Activated CD8-positive, alpha-beta T cell treated with anti-CD3 and anti-CD28 coated beads for 36 hours (primary cell): ENCODE measurements at places on chromosomes 7 and 10. TPM values are rescaled to one million over a fixed set of nuclear protein-coding genes. Genes with fewer than 3 reads are reported as not detected.

The FAM25C gene
- not detected for total RNA-seq

DNA sequence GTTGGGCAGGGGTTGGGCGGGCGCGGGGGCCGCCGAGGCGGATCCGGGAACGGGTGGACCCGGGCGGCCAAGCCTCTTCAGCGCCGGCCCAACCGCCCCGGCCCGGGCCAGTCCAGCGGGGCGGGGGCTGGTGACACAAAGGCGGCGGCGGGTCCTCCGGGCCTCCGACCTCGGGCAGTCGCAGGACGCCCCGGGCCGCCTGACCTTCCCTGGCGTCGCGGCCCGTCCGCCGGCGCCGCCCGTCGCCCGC, 54.2 kb downstream of the METTL2B start:
- peak overlapping the region; percentile 93 for H3K4me3 ChIP-seq
- no peak for DNase-seq
- no peak overlapping the region for H3K27ac ChIP-seq
- H3K4me1 ChIP-seq = peaks cover 30% of the 10 kb centered on the region
- peaks cover 20% of the 10 kb centered on the region for H3K36me3 ChIP-seq
- H3K27me3 ChIP-seq = no peaks in the 10 kb centered on the region

DNA sequence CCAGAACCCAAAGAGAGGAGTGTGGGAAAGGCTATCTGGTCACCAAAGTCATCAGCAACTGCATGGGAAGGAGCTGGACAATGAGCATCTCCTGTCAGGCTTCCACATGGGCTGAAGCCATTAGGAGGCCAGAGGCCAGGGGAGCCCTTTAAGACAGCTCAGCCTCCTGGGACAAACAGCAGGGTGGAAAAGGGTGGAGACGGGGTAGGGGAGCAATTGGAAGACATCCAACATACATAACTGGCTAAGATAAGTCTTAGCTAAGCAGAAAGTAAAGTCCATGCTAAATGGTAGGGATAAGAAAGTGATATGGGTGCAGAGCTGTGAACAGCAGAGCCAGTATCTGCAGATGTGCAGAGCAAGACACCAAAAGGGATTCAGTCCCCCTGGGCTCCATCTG, 1.5 kb upstream of the OAT start:
- H3K4me1 ChIP-seq = peaks cover 16% of the 10 kb centered on the region
- no peak overlapping the region for H3K27ac ChIP-seq

DNA sequence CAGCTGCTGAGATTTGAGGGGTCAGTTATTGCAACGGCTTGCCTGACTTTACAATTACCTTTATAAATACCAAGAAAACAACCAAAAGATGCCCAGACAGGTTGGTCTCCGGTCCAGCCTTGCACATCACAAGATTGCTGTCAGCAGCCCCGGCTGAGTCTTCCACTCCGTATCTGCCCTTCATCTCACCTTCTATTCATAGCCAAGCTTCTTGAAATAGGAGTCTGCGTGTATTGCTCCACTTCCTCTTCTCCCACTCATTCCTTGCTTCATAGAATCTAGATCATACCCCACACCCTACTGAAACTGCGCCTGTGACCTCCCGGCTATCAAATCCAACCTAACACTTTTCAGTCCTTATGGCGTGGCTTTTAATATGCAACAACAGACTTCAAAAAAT, 31.1 kb upstream of the USP6NL start:
- DNase-seq = no peak
- no peak overlapping the region for H3K27ac ChIP-seq
- no peaks in the 10 kb centered on the region for H3K4me1 ChIP-seq
- H3K4me3 ChIP-seq = no peak overlapping the region
- no peaks in the 10 kb centered on the region for H3K36me3 ChIP-seq

DNA sequence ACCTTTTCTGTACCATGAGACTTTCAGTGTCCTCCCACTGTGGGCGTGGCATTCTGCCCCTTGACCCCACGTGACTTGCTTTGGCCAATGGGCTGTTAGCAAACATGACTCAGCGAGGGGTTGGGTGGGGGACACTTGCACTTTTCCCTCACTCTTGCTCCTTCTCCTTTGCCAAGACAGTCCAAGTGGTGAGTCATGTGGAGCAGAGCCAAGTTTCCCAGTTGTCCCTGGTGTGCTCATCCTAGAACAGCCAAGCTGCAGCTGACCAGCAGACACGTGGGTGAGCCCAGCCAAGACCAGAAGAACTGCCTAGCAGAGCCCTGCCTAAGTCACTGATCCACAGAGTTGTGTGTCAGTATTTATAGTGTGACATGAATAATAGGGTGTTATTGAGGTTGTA, 82.8 kb upstream of the CPXM2 start:
- no peaks in the 10 kb centered on the region for H3K36me3 ChIP-seq
- H3K27me3 ChIP-seq = peaks cover 64% of the 10 kb centered on the region
- H3K4me1 ChIP-seq = peaks cover 2% of the 10 kb centered on the region
- H3K27ac ChIP-seq = no peak overlapping the region
- DNase-seq = no peak

DNA sequence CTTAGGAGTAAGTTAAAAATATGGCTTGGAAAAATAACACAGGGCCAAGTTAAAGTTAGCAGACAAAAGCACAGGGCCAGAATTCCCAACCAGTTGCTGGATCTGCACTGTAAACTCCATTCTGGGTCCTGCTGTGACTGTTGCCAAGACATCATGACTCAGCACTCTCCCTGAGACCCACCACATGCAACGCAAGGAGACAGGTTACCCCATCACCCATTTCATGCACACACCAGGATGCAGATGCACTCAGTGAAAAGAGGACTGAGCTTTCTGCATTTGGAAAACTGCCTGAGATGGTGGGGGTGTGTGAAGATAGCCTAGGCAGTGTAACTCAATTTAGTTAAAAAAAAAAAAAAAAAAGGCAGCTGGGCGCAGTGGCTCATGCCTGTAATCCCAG, 97.6 kb upstream of the ZNF438 start:
- H3K27ac ChIP-seq = no peak overlapping the region
- H3K4me3 ChIP-seq = no peak overlapping the region
- no peaks in the 10 kb centered on the region for H3K27me3 ChIP-seq
- no peak for DNase-seq
- H3K4me1 ChIP-seq = peaks cover 13% of the 10 kb centered on the region

- peaks cover 7% of the 10 kb centered on the region for H3K27me3 ChIP-seq
- DNase-seq = no peak
- no peaks in the 10 kb centered on the region for H3K36me3 ChIP-seq
- no peak overlapping the region for H3K4me3 ChIP-seq
- no peaks in the 10 kb centered on the region for H3K4me1 ChIP-seq
Measured at GRCh38 chr7:23931633-23932032, 221.6 kb downstream of the STK31 start.

GRCh38 chr10:88895250-88895649, 15.2 kb downstream of the STAMBPL1 start:
- no peak overlapping the region for H3K27ac ChIP-seq
- H3K36me3 ChIP-seq = peaks cover 39% of the 10 kb centered on the region
- H3K4me3 ChIP-seq = no peak overlapping the region
- DNase-seq = no peak
- H3K27me3 ChIP-seq = no peaks in the 10 kb centered on the region
